ENCODE measurements at places on chromosomes 7 and 10.
A peak's percentile ranks its signal among the peaks of the same experiment; 100 is the strongest.

DNA sequence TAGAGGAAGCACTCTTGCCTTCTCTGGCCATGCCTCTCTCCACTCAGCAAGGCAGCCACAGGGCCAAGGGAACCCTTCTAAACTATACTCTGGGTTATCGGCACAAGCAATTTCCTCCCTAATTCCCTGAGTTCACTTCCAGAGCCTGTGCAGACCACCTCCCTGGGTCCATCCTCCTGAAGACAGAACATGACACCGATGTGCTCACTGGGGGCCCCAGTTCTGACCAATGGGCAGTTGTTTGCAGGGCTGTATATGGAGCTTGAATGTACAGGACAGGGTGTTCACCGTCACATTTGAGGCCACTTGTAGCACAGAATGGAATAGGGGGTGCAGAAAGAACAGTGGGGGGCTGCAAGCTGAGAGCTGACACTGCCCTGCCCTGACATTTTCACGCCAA is 77.7 kb downstream of the TFEC start:
- no peak for DNase-seq

DNA sequence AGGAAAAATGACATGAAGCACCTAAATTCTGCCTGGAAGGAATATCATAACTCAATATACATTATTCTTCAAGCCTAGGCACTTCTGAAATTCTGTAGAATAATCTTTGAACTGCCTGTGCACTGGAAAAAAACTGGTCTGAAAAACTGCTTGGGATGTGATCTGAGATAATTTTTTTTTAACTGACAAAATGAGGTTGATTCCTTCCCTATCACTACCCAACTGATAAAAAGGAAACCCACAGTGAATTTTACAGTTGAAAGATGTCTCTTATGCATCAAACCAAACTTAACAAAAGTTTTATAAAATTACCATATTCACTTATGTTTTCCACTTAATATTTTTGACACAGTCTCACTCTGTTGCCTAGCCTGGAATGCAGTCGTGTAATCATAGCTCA is 67.2 kb upstream of the FAM133B start:
- no peak for DNase-seq

DNA sequence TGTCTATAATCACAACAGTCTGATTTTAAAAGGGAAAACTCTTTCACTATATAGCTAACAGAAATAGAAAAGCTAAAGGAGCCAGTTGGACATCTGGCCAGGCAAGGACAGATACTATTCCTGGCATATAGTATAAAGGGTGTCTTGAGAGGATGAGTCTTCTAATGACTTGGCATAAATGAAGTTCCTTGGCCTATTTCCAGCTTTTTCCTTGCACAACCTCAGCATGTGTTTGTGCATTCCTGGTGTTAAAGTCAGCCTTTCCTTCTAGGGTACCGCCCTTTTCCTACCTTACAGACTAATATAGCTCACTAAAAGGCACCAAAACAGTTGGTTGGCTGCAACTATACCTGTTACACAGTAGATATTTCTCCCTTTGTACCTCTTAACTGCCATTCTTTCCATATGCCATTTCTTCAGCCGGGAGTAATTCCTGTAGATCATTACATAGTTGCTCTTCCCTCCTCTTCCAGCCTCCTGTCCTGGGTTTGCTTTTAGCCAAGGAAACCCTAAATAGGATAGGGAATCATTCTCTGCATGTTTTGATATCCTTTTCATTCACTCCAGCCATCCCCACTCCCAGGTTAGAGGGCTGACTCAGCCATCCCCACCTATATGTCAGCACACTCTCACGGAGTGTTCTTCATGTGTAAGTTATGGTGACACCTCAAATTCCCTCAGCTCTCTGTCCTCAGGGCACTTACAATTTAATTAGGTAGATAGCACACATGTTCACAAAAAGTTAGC is 102.1 kb upstream of the MDFIC start:
- no peak for DNase-seq

- DNase-seq: no peak
These were observed 89.7 kb downstream of the AMPH start for GRCh38 chr7:38541440-38541839.

GRCh38 chr7:54729107-54729506 is 29.9 kb downstream of the SEC61G start:
- DNase-seq: no peak

GRCh38 chr10:78602201-78602932 is 466.4 kb upstream of the ZMIZ1 start:
- DNase-seq: peak; percentile 62

DNA sequence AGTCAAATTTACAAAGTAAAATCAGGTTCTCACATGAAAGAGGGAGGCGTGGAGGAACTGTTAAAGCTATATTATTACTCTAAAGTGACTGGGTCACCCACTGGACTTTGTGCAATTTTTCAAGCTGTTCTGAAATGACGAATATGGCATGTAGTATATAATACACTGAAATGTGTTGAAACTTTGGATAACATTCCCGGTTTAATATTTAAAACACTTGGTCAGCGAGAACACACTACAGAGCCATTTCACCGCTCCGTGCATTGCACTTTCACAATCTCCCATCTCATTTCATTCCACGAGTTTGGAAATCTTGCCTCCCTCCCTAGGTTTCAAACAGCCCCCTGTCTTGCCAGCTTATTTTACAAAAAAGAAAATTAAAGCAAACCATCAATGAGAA is 337.9 kb downstream of the WDR11 start:
- no peak for DNase-seq

- no peak for DNase-seq
These were observed 287.2 kb upstream of the FZD1 start for GRCh38 chr7:90977056-90977455.

GRCh38 chr7:8773518-8773917 is 340.1 kb downstream of the NXPH1 start:
- DNase-seq: no peak

DNA sequence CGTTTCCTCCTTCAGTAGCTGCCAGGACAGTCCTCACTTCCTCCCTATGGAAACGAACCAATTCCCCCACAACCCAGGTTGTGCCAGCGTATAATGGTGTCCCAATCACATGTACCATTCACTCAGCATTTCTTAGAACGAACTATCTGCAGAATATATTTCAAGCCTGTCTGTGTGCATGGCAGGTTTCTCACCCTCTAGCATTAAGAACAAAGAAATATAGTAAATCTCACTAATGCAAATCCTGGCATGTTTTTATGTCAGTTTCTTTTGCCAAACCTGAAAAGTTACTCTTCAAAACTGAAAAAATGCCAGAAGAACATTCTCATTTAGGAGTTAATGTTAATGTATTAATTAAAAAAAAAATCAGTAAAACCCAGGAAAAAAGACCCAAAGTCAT is 405.9 kb upstream of the KLF6 start:
- no peak for DNase-seq

GRCh38 chr10:119831656-119832055 is 41.0 kb downstream of the MCMBP start:
- DNase-seq: no peak

- DNase-seq: no peak
These were observed 8.8 kb upstream of the ZNF248 start for GRCh38 chr10:37865957-37866803.

DNA sequence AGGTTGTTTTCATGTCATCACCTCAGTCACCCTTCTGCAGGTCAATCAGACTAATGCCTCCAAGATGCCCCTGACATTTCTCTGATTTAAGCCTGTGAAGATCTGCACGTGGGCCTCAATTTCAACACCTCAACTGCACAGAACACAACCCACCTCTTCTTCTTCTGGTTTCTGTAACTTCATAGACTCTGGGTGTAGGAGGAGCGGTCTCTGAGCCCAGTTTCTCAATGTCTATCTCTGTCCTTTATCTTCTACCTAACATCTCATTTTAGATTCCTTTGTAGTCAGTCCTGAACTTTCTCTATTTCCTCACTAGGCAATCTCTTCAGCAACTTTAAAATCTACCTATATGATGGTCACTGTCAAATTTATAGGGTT is 85.6 kb downstream of the PRKCQ start:
- DNase-seq: no peak

- DNase-seq: no peak
These were observed 674.4 kb downstream of the PHTF2 start for GRCh38 chr7:78473021-78473420.

DNA sequence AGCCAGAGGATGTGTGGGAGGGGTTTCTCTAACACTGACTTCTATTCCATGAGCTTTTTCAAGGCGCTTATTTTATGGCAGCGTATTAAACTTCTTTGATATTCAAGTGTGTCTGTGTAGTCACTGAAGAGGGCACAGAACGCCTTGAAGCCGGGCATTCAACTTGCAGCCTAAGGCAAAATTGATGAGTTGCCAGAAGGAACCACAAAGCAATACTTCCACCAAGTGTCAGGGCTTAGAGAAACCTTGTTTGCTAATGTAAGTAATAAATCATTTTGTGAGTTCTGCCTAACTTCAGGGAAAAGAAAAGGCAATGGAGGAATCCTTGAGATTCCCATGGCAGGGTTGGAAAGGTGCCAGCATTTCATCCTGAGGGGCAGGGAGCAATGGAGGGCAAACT is 163.8 kb downstream of the LCOR start:
- DNase-seq: no peak

- DNase-seq: no peak
These were observed 163.3 kb downstream of the MAD1L1 start for GRCh38 chr7:2069472-2069860.

DNA sequence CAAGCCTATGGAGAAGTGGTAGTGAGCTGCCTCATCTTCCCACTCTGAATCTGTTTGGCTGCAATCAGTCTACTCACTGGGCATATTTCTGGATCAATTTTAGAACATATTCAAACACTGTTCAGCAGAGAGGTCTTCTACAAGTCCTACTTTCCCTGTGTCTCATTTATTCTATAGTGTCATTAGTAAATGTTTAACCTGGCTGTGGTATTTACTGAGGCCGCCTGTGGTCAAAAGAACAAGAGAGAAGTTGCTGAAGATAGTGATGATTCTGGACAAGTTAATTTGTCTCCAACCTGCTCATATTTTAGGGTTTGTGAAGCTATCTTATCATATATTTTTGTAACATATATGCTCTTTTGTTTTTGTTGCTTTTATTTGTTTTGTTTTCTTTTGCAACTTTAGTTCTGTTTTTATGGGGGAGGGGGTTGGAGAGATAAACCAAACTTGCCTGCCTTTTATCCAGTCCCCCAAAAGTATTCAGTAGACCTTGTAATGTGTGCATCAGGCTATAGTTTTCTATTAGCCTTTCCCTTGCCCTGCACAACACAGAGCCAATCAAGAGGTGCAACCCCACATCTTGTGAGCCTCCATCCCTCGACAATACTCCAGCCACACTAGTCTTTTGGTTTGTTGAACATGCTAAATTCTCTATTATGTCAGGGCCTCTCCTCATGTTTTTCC is 362.8 kb upstream of the MBL2 start:
- DNase-seq: no peak

DNA sequence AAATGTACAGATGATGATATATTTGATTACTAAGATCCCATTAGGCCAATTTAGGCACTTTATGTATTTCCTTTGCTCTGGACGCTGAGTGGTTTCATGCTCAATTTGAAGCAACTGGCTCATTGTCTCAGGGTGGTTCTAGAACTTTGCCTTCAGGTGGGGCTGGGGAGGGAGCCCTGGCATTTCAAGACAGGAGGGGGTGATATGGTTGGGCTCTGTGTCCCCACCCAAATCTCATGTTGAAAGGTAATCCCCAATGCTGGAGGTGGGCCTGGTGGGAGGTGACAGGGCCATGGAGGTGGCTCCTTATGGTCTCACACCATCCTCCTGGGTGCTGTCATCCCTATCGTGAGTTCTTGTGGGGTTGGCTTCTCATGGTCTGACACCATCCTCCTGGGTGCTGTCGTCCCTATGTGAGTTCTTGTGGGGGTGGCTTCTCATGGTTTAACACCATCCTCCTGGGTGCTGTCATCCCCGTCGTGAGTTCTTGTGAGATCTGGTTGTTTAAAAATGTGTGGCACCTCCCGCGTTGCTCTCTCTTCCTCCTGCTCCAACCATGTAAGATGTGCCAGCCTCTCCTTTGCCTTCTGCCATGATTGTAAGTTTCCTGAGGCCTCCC is 151.5 kb upstream of the KLF6 start:
- no peak for DNase-seq

- no peak for DNase-seq
These were observed 21.2 kb upstream of the ATE1 start for GRCh38 chr10:121949049-121949448.

- no peak for DNase-seq
These were observed 125.1 kb downstream of the RAPGEF5 start for GRCh38 chr7:22231806-22232205.

GRCh38 chr10:119209736-119210355 is 2.5 kb downstream of the GRK5 start:
- DNase-seq: no peak

- DNase-seq: no peak
These were observed 493.4 kb upstream of the ZMIZ1 start for GRCh38 chr10:78575400-78575799.

GRCh38 chr10:75480374-75480773 is 49.0 kb downstream of the LRMDA start:
- no peak for DNase-seq

DNA sequence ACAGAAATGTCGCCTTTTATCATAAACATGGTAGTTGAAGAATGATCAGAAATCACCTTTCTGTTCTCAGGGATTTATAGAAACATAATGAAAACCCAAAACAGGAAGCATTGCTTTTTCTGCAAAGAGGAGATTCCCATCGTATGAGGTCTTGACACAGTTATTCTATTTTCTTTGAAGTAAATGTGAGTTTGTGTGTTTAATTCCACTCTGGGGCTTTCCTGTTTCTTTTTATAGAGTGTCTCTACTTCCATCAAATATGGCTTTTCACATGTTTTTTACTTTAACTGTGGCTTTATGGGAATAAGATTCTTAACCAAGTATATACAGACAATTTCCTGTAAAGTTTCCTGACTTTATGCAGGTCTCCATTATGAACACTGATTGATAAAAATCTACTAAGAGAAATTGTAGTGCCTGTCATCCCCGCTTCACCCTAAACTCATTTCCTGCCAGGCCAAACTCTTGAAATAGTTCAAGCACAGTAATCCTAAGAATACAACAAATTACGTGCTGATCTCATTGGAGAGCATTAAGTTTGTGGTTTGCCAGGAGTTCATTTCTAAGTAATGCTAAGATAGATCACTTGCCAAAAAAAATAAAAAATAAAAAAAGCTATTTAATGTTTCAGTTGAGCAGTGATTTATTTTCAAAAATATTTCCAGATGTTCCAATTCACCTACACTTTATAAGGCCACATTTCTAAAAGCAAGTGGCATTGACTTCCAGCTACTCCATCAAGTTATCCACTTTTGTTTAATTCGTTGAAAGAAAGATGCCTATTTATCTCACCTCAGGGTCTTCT is 52.2 kb upstream of the SEC61G start:
- DNase-seq: no peak

DNA sequence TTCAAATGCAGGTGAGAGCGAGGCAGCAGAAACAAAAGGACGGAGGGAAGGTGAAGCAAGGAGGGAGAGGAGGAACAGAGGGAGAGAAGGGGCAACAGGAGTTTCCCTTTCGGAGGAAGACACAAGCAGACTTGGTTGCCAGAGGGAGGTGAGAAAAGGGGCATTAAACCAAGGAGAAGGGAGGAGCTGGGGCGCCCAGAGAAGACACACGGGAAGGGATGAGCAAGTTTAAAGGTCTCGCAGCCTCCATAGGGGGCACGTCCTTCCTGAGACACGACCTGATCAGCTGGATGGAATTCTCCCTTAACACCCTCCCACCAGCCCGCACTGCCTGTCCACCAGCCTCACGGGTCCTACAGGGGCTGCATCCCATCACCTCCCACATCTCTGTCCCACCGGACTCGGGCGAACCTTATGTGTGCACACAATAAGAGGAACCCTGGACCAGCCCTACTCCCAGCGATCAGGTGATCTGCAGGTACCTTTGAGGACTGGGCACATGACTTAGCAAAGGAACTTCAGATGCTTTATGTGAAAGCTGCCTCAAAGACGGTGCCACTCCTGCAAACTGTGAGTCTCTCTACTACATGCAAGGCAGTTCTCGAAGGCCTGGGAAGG is 251.2 kb downstream of the TNS3 start:
- no peak for DNase-seq

Measured in stimulated activated CD8-positive, alpha-beta memory T cell treated with anti-CD3 and anti-CD28 coated beads, Interleukin-4, amount 100 ng/mL, for 48 hours (primary cell).